ENCODE measurements at places on chromosomes 5 and 9.

- DNase-seq = no peak
Measured at GRCh38 chr5:36658038-36658756, 51.8 kb downstream of the SLC1A3 start.

DNA sequence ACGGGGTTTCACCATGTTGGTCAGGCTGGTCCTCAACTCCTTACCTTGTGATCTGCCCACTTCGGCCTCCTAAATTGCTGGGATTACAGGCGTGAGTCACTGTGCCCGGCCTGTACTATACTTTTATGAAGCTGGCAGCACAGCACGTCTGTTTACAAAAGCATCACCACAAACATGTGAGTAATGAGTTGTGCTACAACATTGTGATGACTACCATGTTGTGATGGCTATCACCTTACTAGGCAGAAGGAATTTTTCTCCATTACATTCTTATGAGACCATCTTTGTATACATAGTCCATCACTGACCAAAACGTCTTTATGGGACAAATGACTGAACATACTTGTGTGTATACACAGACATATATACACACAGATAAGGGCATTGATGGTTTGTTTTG is 1019.0 kb downstream of the CDH18 start:
- DNase-seq = no peak

GRCh38 chr5:68344447-68345111 is 129.0 kb downstream of the PIK3R1 start:
- DNase-seq = no peak

GRCh38 chr9:93217706-93218105 is 33.8 kb downstream of the WNK2 start:
- no peak for DNase-seq

- no peak for DNase-seq
Measured at GRCh38 chr9:115340314-115340713, 222.4 kb upstream of the TNC start.

DNA sequence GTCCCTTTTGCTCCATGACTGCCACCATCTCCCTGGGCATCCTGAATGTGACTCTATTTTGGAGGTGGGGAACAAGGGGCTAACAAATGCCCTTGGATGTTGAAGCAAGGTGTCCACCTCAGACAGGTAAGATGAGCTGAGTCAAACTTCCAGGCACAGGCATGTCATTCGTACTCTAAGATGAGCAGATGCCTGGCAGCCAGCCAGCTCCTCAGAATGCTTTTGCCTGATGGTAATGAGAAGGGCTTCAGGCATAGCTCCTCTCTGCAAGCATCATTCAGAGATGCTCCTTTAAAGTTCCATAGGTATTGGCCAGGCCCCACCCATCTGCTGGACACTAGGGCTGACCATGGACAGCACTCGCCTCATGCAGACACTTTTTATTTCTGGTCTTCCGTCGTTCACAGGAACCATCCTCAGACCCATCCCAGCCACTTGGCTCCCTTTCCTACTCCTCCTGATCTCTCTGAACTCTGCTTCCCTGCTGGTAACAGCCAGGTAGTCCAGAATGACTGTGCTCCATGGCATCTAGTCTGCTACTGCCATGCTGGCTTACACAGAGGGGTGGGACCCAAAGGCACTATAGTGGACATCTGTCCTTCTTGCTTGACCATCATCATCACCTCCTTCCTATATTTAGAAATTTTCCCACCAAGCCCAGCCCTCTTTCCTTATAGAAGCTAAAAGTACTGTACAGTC is 118.8 kb downstream of the GLIS3 start:
- no peak for DNase-seq

DNA sequence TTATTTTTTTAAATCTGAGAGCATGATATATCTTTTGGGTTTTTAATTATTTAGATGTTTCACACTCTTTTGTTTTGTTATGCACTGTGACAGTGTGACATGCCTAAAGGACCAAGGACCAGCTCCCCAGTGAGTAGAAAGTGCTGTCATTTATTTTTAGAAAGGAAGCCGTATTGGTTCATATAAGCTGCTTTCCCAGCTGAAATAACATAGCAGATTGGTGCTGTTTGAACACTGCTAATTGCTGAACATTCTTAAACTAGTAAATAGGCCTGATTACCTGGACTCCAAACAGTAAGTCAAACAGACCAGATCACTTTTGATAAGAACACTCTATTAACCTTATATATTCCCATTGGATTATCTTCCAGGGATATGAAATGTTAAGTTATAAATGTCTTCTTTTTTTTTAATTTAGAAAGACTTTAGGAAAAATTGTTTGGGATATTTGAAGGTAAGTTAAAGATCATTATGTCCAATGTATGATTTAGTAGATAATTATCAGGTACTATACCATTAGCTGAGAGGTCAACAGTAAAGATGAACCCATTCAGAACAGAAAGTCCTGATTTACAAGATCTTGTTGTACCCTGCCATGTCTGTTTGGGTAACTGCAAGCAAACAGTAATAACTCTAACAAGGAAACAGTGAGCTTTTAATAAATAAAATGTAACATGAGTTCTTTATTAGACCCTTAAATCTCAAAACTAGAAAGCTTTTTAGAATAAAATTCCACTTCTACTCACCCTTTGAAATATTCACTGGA is 27.8 kb upstream of the ELL2 start:
- DNase-seq = no peak

GRCh38 chr9:119240546-119240945 is 128.7 kb downstream of the BRINP1 start:
- no peak for DNase-seq

- no peak for DNase-seq
Measured at GRCh38 chr5:78727786-78728761, 79.5 kb upstream of the LHFPL2 start.

DNA sequence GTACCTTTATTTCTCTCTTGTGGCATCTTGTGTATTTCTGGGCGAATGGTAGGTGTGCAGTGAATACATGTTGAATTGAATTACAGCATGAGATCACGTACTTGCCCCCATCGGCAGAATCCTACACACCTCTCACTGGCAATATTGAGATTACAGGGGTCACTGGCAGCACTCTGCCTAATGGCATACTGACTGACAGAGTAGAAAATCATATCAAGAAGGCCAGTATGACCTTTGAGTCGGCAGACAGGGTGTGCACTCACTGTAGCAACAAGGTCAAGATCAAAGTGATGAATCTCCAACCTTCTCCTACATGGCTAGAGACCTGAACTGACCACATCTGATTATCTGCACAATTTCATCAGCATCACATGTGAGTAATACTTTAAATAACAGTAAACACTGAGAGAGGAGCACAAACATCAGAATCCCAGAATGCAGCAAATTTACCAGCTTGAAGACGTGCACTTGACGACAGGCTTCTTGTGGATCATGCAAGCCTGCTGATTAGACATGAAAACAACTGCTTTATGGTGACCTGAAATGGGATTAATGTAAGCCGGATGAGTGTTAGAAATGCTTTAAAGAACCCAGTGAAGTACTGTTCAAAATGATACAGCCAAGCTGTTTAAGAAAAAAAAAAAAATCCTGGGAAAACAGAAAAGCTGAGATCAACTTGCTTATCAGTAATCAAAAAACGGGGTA is 267.1 kb upstream of the EFNA5 start:
- DNase-seq = no peak

DNA sequence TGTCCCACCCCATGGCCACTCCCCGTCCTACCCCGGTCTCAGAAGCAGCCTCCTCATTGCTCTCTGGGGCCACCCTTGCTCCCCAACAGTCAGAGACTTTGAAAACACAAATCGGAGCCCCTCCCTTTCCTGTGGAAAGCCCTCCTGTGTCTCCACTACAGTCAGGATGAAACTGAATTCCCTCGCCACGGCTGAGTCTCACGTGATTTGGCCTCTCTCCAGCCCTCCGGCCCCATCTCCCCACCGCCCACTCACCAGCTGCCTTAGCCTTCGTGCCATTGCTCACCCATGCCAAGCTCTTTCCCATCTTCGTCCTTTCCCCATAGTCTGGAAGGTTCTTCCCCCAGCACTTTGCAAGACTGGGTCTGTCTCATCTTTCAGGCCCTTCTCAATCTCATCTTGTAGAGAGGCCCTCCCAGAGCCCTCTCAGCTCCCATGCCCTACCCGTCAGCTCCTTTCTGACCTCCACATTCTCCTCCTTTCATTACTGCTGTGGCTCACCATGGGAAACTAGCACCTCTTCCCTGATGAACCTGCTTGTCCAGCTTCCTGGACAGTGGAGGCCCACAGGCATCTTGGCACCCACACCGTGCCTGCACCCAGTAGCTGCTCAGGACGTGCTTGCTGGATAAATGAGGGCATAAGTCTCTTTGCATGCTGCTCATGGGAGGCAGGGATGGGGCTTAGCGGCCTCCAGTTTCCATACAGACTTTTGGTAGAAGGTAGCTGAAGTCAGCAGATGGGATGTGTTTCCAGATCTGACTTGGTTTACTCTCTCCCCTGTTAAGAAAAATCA is 126.4 kb upstream of the COL5A1 start:
- DNase-seq = no peak

- DNase-seq = no peak
Measured at GRCh38 chr5:149857499-149857898, 87.1 kb downstream of the PDE6A start.

DNA sequence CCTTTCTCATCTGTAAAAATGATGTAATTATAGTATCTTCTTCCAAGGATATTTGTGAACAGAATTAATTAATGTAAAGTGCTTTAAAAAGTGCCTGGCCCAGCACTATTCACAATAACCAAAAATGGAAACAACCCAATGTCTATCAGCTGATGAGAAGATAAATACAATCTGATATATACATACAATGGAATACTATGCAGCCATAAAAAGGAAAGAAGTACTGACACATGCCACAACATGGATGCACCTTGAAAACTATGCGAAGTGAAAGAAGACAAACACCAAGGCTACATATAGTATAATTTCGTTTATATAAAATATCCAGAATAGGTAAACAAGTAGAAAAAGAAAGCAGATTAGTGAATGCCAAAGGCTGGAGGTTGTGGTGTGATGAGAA is 24.1 kb downstream of the DPYSL3 start:
- no peak for DNase-seq

GRCh38 chr5:16461026-16461425 is 4.6 kb downstream of the ZNF622 start:
- DNase-seq = no peak

DNA sequence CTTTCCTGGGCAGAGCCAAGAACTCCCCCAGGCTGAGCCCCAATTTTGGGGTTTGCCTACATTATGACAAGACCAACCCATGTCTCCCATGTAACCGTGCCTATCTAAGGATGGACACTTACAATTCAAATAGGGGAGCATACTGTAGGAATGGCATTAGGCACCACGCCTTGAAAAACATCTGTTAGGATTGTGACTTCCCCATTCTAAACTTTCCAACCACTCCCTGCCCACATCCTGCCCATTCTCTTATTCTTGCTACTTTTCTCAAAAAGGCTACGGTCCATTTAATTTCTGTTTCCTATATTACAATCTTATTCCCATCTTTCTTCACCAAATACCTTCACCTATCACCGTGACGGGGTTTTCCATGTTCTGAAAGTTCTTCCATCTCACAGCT is 99.2 kb downstream of the LPAR1 start:
- no peak for DNase-seq

GRCh38 chr5:66538531-66538930 is 57.7 kb upstream of the MAST4 start:
- no peak for DNase-seq

DNA sequence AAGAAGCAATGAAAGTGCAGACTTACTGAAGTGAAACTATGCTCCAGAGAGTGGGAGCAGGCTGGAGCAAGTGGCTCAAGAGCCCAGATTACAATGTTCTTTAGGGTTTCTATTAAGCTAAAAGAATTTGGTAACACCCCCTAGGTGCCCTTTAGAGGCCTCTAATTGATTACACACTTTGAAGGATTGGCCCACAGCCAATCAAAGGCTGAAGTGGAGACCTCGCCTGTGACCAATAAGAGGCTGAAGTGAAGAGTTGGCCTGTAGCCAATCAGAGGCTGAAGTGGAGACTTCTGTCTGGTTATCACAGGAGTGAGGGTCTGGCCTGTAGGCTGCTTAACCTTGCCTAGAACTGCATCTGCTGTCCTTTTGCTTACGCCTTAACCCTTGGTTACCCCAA is 46.7 kb upstream of the SPATA31C2 start:
- DNase-seq = no peak

DNA sequence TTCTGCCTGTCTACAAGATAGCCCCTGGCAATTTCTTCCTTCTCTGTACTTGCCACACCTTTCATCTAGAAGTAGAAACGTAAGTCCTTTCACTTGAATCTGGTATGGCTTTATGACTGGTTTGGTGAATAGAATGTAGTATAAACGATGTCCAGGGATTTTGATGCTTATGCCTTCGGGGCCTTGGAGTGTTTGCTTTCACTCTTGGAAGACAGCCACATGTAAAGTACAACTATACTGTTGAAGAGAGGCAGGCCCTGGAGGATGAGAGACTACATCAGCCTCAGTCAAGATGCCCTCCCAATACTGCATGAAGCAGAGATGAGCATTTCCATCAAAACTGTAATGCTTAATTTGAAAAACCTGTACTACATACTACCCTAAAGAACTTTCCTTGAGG is 553.8 kb upstream of the C9orf72 start:
- no peak for DNase-seq

DNA sequence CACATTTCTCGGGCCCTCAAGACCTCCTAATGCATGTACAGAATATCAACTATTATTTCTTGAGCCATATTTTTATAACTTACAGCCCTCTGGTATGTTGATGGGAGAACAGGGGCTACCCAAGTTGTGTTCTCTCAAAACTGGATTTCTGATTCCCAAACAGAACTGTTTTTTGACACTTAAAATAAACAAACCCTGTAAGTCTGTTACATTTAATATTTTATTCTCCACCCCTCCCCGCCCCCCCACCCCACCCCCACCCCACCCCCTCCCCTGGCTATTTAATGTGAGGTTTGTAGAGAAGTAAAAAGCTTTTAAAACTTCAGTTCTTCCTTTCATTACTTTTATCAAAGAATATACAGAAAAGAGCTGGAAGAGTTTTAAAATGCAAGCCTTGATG is 77.9 kb downstream of the FOXB2 start:
- no peak for DNase-seq

DNA sequence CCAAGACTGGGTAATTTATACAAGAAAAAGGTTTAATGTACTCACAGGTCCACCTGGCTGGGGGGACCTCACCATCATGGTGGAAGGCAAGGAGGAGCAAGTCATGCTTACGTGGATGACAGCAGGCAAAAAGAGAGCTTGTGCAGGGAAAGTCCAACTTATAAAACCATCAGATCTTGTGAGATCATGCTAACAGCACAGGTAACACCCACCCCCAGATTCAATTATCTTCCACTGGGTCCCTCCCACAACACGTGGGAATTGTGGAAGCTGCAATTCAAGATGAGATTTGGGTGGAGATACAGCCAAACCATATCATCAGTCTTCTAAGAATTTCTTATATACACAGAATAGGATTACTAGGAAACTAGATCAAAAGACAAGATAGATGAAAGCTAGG is 555.6 kb downstream of the PRR16 start:
- no peak for DNase-seq
